ENCODE measurements at places on chromosomes 6 and 20.
A peak's percentile ranks its signal among the peaks of the same experiment; 100 is the strongest.

- DNase-seq: no peak
These were observed 35.6 kb upstream of the LAMP5 start for GRCh38 chr20:9478771-9479170.

- no peak for DNase-seq
These were observed 23.5 kb downstream of the PLAGL2 start for GRCh38 chr20:32183947-32184635.

GRCh38 chr6:44779130-44779826 lies 391.8 kb downstream of the CDC5L start:
- DNase-seq: no peak

GRCh38 chr6:11366183-11366933 lies 133.9 kb upstream of the NEDD9 start:
- no peak for DNase-seq

GRCh38 chr20:20214757-20215275 lies 153.1 kb upstream of the INSM1 start:
- peak; percentile 51 for DNase-seq

DNA sequence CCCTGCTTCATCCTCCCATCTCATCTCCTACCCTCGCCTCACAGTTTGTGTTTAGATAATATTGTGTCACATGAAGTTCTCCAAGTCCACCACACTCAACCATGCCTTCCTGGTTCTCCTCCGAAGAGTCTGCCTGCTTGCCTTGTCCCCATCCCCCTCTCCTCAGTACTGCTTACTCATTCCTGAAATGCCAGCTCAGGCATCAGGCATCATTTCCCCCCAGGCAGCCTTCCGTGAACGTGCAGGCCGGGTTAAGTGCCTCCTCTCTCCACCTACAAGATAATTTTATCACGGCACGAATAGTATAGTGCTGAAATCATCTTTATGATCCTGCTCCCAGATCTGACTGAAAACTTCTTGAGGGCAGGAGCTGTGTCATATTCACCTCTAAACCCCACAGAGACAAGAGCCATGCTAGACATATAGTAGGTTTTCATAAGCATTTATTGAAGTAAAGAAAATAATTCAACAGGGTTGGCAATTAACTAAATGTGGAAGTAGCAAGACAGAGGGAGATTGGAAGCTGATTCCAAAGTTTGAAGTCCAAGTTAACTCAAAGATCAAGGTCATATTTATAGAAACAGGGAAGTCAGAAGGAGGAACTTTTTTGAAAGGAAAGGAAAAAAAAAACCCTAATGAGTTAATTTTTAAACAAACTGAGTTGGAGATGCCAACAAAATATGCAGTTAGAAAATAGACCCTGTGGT lies 48.7 kb upstream of the BMP2 start:
- no peak for DNase-seq

GRCh38 chr6:44423306-44423705 lies 35.8 kb downstream of the CDC5L start:
- DNase-seq: no peak

GRCh38 chr20:47810721-47811347 lies 25.6 kb upstream of the SULF2 start:
- no peak for DNase-seq

DNA sequence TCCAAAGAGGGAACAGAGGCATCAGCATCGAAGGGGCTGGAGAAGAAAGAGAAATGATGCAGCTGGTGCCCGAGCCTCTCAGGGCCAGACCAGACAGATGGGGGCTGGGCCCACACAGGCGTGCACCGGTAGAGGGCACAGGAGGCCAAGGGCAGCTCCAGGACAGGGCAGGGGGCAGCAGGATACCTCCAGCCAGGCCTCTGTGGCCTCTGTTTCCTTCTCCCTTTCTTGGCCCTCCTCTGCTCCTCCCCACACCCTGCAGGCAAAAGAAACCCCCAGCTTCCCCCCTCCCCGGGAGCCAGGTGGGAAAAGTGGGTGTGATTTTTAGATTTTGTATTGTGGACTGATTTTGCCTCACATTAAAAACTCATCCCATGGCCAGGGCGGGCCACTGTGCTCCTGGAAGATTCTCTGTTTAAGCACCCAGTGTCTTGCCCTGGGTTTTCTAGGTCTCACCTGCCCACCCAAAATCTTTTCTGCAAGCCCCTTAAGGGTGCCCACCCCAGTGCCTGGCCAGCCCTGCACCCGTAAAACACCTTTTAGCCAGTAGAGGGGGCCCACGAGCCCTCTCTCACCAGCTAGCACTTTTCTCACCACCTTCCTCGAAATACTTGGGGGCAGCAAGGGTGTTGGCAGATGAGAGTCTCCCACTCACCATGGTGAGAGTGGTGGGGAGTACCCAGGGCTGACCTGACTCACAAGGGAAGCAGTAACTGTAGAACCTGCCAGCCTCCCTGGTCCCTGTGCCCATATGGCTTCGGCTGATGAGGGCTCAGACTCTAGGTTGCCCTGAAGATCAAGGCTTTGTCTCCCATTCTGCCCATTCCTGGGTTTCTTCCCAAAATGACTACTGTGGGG lies 35.7 kb upstream of the ID1 start:
- DNase-seq: peak; percentile 9

DNA sequence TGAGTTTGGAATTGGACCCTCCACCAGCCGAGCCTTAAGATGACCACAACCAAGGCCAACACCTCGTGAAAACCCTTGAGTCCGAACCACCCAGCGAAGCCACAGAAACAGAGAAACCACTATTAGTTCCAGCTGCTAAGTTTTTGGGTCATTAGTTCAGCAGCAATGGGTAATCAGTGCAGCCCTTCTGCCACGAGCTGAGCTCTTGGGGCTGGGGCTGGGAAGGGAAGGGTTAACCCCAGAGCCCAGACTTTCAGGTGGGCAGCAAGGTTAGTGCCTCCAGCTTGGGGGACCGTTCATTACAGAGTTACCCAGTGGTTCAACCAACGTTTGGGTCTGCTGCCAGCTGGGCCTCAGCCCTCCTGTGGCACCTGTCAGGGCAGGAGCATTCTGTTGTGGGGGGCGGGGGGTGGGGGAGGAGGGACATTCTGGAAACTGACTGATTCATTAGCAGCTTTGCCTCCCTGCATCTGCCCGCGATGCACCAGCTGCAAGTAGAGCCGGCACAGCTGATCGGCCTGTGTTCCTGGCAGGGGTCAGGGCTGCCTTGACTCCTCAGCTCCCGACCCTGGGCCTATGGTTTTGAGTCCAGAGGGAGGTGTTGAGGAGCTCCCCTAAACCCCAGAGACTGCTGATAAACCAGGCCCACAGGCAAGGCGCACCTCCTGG lies 52.7 kb downstream of the TGM2 start:
- DNase-seq: no peak

- no peak for DNase-seq
These were observed 79.9 kb upstream of the NAA20 start for GRCh38 chr20:19937218-19937617.

DNA sequence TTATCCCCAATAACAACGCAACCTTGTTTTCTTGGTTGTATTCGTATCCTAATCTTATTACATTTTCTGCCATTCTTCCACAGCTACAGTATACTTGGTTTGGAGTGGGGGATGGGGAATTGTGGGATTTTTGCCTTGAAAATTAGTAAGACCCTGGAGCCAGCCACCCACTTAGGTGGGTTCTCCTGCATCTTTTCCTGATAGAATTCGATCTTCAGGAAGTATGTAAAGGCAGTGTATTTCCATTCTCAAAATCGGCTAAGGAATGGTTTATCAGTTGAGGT lies 1.1 kb downstream of the ITCH start:
- DNase-seq: no peak

DNA sequence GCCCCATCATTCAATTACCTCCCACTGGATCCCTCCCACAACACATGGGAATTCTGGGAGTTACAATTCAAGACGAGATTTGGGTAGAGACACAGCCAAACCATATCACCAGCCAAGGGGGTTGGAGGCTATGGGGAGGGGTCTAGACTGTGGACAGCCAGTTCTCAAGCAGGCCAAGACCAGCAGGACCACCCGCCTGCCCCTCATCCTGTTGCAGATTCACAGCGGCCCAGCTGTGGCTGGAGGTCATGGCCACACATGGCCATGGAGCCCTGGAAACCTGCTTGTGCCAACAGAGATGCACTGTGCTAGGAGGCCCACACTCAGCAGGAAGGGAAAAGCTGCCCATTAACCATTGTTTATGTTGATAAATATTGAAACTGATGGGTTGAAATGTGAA lies 240.5 kb downstream of the TTLL2 start:
- DNase-seq: no peak

DNA sequence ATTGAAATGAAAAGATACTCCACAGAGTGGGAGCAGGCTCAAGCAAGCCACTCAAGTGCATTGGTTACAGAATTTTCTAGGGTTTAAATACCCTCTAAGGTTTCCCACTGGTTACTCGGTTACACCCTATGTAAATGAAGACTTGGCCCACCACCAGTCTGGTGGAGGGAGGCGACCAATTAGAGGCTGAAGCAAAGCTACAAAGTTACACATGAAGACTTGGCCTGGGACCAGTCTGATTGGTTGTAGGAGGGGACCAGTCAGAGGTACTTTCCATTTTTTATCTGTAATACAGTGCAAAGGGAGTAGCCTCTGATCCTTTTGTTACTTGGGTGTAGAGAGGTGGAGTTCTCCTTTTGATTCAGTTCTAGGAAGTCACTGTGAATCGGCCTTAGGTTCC lies 7.6 kb downstream of the SRSF12 start:
- DNase-seq: no peak

- DNase-seq: peak; percentile 23
These were observed 16.1 kb upstream of the SLC17A3 start for GRCh38 chr6:25889877-25890853.

- DNase-seq: no peak
These were observed 813.4 kb downstream of the MAFB start for GRCh38 chr20:39875492-39876110.

GRCh38 chr6:81900616-81901015 lies 148.1 kb upstream of the TENT5A start:
- DNase-seq: no peak

GRCh38 chr20:24314053-24314452 lies 155.4 kb upstream of the SYNDIG1 start:
- DNase-seq: no peak

DNA sequence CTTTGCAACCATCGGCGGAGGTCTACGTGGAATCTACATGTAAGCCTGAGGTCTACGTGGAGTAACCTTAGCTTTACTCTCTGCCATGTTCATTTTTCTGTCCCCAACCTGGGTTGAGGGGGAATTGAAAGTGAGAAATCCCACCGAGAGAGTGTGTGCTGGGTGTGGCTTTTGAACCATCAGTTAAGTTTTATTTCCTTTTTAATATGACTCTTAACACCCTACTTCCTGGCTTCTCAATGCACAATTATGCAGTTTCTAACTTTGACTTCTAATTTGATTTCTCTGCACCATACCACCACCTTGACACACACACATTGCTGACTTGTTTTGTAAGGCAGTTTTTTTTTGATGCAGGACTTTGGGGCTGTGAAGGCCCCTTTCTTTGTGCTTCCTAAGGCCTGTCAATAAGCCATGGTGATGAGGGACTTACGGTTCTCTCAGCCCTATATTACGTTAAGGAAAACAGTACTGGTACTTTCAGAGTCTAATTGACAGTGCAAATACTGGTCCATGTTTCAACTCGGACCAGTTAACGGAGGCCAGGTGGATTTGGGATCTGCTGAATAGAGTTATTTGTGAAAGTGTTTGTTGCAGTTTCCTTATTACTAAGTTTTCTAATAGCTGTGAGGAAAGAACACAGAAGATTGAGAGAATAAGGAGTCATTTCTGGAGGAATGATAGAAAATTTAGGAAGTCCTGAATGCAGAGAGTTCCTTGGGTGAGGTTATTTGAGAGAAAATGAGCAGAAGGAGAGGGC lies 206.5 kb downstream of the JARID2 start:
- no peak for DNase-seq

- DNase-seq: no peak
These were observed 869.9 kb downstream of the KIF16B start for GRCh38 chr20:15703171-15703911.

Data from NCI-H774 (cell line).